HS-27A (cell line): ENCODE measurements at places on chromosomes 2 and 18.

GRCh38 chr2:239113615-239114014 is 265.7 kb downstream of the TWIST2 start:
- no peak for DNase-seq

DNA sequence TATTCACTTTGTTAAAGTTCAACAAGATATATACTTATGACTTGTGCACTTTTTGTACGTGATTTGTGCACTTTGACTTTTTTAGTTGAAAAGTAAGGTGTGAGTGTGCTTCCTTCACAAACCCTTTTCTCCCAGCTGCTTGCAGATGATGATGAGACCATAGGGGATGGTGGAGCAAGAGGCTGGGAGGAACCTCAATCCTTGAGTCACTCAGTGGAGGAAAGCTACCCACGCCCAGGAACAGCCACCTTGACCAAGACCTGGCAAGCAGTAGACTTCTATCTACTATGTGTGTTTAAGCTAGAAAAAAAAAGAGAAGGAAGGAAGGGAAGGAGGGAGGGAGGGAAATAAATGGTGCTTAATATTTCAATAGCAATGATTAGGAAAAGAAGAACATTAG is 25.2 kb upstream of the TAF1B start:
- DNase-seq, result no peak

DNA sequence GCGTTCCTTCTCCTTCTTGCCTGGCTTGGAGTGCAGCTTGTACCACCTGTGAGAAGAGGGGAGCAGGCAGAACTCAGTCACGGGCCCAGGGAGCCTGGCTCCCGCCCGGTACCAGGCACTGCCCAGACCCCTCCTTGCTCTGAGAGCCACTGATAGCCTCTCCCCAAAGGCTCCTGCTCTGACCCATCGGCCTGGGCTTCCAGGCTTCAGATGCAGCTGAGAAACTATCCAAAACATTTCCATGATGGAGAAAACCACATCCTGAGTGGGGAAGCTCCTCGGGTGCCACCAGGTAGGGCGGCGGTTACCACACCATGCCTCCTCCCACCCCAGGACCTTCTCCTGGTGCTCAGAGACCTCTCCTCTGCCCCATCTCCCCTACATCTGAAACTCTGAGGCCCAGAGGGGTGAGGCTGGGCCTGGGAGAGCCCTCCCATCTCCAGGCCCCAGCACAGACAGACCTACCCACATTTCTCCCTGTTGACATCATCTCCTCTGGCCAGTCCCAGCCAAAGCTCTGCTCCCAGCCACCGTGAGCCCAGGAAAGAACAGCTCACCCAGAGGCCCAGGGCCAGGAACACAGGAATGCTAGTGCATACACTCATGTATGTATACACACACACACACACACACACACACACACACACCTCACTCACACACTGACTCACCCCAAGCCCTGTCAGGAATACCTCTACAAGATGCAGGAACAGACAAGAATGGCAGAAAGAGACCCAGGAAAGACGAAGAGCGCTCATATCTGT is 17.9 kb upstream of the SFXN5 start:
- peak; percentile 84 for DNase-seq

- DNase-seq, result no peak
Measured at GRCh38 chr2:65075605-65076344, 19.6 kb downstream of the CEP68 start.

DNA sequence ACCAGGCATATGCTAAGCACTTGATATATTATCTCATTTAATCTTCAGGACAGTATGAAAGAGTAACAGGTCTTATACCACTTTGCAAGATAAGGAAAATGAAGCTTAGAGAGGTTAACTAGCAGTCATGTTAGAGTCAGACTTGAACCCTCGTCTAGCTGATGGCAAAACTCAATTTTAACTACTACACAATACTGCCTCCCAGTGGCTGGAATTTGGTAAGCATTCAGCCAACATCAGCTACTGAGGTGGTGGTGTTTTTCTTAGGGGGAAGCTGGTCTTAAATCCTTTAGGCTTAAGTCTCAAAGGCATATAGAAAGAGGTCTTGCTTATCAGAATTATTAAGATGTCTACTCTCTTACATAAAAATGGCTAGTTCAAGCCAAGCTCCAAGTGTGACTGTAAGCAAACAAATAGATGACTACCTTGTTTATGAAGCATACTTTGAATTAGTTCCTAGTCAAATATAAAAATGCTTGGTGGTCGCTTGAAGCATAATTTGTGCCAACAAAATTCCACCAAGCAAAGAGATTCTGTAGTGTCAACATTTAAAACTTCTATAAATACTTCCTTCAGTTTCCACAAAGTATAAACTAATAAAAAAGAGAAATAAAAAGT is 325.4 kb upstream of the FIGN start:
- DNase-seq, result peak; percentile 26

- DNase-seq, result no peak
Measured at GRCh38 chr2:72544554-72544953, 281.3 kb downstream of the EXOC6B start.

- no peak for DNase-seq
Measured at GRCh38 chr2:182191061-182191460, 205.4 kb downstream of the PPP1R1C start.

DNA sequence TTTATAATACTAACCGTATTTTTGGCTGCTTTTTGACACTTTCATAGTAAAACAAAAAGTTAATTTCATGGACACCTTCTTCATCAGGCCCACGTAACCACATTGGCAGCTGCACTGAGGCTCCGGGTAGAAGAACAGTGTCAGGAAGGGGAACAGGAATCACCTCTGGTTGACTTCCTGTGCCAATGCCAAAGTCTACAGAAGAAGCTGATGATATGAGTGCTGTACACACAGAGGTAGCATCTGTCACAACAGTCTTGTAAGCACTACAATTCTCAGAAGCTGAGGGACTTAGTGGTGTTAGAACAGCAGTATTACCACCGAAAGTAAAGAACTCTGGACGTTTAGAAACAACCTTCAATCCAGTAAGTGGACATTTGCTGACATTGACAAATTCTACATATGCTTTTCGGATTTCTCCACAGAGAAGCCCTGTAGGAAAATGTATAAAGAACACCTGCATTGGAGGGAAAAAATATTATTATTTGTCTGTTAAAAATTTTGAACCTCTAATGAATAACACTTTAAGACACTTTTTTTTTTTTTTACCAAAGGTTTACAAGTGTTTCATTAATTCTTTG is 85.3 kb downstream of the TRAPPC8 start:
- no peak for DNase-seq

DNA sequence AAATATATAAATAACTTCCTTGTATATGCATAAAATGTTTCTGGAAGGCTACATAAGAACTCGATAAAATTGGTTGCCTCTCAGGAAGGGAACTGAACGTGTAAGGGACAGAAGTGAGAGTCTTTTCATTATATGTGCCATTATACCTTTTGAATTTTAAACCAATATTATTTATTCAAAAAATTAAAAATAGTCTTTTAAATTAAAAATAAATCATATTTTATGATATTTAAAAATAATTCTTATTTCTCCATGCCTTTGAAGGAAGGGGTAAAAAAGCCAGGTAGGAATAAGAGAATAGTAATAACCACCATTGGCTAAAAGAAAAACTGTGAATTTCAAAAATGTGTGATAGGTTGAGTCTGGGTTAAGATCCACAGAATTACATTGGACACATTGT is 45.7 kb upstream of the C2orf74 start:
- no peak for DNase-seq

DNA sequence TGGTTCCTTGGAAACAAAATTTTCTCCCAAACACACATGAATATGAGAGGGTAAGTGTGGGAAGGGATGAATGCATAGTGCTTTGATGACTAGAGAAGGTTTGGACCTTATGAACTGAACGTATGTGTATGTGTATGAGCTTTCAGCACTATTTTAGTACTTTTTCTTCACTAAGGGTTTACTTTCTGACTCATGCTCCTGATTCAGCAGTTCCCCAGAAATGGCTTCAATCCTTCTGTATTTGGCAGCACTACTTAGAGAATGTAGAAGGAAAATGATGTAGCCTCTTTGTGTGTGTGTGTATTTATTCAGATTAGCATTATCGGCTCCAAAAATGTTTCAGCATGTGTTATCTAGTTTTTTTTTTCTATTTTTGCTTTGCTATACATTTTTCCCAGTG is 22.2 kb downstream of the KCNJ3 start:
- no peak for DNase-seq

DNA sequence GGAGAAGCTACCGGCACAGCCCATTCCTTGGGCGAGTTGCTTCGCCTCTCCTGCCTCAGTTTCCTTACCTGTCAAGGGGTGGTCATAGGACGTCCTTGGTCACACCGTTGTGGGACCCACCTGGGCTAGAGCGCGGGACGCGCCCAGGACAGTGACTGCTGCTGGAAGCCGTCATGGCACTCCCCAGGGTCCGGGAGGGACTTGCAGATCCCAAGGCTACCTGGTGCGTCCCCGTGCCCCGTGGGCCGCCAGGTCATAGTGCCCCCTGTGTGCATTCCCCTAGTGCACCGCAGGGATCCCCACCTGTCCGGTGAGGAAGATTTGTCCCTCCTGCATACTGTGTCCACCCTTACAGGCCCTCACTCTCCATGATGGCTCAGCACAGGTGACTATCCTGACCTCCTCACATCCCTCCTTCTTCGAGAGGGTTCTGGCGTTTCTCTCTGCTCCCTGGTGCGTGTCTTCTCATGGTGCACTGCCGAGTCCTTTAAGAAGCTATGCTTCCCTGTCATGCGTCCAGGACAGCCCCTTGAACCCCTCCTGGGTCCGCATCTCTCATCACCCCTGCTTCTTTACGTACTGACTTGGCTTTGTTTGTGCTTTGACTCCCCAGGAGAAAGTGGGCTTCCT is 886 bp upstream of the STK25 start:
- DNase-seq, result no peak

DNA sequence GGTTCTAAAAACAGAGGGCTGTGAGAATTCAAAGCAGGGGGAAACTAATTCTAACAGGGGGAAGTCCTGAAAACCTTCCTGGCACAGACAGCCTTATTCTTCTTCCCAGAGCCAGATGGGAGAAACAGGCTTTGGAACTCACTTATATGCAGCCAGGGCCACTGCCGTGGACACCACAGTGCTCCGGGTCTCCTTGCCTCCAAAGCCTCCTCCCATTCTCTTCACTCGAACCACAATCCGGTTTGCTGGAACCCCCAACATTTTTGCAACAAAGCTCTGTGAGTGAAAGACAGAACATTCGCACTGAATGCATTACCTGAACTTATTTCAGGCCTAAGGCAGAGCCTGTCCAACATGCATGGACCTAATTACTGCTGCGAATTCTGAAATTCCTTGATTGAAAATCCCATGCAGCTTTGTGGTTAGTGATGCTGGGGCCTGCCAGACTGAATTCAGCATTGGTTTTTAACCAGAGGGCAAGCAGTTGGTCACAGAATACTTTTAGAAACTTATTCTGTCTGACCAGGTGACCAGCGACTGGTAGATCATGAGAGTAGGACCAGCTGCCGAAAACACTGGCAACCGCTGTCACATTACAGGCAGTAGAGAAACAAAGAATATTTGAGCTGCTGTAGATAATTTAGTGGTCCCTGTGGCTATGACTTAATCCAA is 48.6 kb downstream of the XDH start:
- DNase-seq, result no peak

GRCh38 chr2:221570321-221570935 is 1.7 kb downstream of the EPHA4 start:
- DNase-seq, result no peak

DNA sequence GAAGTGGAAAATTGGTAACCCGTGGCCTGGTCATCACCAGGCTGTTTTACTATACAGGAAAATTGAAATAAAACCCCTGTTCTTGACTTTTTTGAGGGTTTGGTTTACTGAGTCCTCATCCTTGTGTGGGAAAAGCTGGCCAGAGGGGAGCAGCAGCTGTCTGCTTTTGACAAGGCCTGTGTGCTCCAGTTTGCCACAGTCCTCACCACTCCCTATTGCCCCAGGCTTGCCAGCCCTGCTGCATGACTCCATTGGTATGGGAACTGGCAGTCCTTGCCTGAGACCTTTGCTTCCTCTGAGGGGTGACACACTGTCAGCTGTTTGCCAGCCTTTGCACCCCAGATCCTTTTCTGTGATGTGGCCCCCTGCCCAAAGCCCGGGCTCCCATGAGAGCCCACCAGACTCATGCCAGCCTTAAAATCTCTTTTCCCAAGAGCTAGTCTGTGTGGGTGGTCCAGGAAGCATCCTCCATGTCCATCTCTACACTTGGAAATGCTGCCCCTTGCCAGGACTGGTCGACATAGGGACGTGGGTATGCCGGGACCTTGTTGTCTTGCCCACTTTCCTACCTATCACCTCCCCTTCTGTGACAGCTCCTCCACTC is 39.0 kb downstream of the GLI2 start:
- DNase-seq, result no peak

- DNase-seq, result no peak
Measured at GRCh38 chr2:19810148-19810547, 91.6 kb downstream of the TTC32 start.

- no peak for DNase-seq
Measured at GRCh38 chr2:233481368-233482142, 85.0 kb downstream of the USP40 start.

GRCh38 chr2:1973636-1974035 is 229.3 kb upstream of the PXDN start:
- no peak for DNase-seq

DNA sequence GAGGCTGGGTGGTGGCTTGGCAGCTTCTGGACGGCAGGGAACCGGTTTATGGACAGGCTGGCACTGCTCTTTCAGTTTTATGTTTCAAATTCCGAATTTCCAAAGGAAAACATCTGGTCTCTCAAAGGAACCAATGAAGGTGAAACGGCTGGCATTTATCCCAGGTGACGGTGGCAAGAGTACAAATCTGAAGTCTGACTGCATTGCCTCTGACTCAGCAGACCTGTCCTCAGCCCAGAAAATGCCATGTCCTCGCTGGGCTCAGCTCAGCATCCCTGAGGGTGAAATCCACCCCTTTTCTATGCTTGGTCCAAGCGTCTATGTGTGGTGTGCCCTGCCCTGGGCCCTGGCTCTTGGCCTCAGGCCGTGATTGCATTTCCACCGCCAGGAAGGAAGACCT is 38.1 kb downstream of the NAPG start:
- no peak for DNase-seq

DNA sequence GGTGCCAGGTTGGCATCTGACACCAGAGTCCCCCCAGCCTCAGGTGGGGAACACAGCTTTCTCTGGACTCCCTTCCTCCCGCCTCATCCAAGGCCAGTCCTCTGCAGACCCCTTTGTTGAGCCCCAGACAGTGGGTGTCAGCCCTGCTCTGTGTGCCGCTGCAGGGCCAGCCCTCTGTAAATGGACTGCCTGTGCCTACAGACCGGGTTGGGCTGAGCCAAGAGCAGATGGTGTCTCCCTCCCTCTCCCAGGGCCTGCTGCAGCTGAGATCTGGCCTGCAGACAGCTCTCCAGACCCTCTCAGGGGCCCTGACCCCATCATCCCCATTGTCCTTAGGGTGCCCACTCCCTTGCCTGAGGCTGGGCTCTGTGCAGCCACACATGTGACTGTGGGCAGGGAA is 160.8 kb downstream of the KLHL29 start:
- no peak for DNase-seq

- no peak for DNase-seq
Measured at GRCh38 chr2:694906-695510, 17.8 kb upstream of the TMEM18 start.

DNA sequence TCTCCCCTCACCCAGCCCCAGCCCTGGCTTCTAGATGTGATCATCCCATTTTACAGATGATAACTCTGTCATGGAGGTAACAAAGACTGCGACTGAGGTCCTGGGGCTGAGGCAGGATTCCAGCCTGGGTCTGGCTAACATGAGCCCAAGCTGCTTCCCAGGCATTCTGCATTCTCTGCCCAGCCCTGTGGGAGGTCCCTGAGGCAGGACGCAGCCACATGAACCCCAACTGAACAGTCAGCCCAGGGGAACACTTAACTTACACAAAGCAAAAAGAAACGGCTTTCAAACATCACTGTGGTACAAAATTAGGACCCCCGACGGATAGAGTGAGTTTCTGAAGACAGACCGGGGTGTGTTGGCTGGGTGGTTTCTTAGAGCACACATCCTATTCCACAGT is 135.3 kb downstream of the ACKR3 start:
- DNase-seq, result no peak
